ENCODE measurements at places on chromosomes 6 and 20. TPM values are rescaled to one million over a fixed set of nuclear protein-coding genes. Genes with fewer than 3 reads are reported as not detected.

GRCh38 chr6:22892452-22892851, 323.1 kb downstream of the HDGFL1 start:
- DNase-seq: no peak

DNA sequence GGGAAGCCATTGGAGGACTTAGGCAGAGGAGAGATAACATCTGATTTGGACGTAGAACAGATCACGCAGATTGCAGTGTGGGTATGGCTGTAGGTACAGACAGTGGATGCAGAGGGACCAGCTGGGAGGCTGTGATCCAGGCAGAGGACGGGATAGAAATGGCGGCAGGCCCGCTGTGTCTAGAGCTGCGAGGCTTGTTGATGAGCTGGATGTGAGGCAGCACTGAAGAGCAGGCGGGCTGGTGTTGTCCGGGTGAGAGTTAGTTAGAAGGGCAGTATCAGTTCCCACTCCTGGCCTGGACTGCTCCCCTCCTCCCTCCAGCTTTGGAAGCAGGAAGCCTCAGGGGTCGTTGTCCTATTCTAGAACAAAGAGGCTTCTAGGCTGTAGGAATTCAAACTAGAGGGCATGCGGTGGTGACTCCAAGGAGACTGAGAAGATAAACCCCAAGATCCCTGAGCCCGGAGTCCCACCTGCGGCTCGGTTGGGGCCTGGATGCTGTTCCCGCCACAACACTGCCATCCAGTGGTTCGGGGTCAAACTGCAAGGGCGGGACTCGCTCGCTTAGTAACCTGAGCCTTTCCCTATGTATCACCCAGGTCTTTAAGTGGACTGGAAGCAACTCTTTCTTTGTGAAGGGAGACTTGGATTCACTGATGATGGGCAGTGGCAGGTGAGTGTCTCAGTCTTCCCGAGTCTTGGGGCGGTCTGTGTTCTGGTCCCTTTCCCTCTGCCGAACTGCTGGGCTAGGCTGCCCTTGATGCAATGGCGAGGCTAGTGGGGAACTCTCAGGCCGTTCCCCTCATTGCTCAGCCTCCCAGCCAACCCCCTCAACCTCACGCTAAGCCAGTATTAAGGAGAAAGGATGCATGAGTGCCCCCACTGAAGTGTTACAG, 11.2 kb downstream of the TLDC2 start:
- peak; percentile 88 for DNase-seq

DNA sequence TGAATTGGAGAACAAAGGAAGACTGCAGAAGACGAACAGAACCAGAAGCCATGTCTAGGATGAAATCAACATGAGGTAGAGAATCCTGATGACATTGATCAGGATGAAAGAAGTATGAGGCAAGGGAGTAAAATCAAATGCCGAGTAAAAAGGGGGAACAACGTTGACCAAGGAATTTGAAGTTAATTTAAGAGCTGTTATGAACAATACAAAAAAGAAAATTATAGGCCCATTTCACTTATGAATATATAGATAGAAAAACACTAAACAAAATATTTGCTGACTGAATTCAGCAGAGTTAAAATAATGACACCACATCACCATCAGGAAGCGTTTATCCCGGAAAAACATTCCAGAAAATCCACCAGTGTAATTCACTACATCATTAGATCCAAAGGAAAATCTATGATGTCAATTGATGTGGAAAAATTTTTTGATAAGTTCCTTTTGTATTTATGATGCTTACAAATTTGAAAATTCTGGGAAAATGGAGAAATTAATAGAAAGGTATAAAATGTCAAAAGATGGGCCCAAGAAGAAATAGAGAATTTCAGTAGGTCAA, 8.1 kb upstream of the CCN5 start:
- DNase-seq: no peak

- no peak for DNase-seq
Observed at GRCh38 chr6:17527076-17527475, 73.0 kb upstream of the FAM8A1 start.

DNA sequence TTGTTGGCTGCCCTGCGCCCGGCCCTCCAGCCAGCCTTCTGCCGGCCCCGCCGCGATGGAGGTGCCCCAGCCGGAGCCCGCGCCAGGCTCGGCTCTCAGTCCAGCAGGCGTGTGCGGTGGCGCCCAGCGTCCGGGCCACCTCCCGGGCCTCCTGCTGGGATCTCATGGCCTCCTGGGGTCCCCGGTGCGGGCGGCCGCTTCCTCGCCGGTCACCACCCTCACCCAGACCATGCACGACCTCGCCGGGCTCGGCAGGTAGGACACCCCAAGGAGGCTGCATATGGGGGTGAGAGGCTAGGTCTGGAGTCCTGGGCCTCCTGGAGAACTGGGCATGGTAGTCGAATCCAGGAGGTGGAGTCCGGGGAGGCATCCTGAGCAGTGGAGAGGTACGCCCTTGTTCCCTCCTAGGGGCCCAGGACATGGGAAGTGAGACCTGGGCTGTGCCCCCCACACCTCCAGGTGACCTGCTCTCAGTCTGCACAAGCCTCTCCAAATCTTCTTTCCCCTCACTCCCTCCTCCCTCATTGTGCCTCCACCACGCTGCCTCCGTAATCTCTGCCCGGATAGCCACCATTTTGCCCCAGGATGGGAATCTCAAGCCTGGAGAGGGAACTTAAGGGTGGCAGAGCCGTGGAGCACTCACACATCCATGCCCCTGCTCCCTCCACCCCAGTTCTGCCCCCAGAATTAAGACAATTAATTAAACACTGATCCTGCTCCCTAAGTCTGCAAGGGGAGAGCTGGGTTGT, 541 bp downstream of the CDC25B start:
- DNase-seq: no peak

DNA sequence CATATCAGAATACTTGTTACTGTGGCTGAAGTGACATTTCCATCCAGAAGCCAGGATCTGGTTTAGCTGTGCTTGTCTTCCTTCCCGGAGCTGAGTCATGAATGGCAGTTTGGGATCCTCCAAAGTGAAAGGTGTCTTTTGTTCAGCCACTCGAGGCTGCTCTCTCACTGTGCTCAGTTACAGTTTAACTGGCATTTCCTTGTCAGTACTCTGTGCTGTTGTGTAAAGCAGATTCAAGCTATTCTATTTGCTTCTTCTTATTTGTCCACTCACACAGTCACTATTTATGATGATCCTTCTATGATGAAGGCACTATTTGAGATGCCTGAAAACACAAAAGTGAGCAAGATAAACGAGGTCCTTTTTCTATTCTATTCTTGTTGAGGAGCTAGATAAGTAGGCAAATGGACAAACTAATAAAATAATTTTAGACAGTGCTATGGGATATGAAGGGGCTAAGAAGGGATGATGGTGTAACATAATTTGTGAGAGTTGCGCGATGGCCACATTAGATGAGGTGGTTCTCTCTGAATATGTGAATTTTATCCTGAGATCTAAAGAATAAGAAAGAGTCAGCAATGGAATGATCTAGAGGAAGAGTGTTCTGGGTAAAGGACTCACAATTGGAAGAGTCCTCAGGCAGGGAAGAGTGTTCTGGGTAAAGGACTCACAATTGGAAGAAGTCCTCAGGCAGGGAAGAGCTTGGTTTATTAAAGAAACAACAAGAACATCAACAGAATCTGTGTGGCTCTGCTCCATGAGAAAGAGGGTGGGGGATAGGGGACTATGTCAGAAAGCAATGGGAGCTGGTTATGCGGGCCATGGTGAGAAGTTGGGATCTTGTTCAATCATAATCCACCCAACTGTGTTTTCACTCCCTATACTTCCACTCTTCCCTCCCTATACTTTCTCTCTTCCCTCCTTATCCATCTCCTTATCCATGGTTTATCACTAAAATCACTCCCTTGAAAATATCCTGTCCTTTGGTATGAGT, 40.1 kb downstream of the CYP24A1 start:
- no peak for DNase-seq

- DNase-seq: no peak
Observed at GRCh38 chr20:62433658-62434497, 6.5 kb upstream of the RBBP8NL start.

NNAT gene
- polyA plus RNA-seq: 90.1 TPM

C6orf15 gene
- polyA plus RNA-seq: not detected

PRPH2 gene
- polyA plus RNA-seq: 3.1 TPM

SLC17A4 gene
- polyA plus RNA-seq: 2.6 TPM

ACTL10 gene
- polyA plus RNA-seq: 0.32 TPM

SLC22A1 gene
- polyA plus RNA-seq: 1.5 TPM

All from left kidney (tissue), 8 donors.